ENCODE measurements at places on chromosomes 1 and 21.

- no peak for DNase-seq
Measured at GRCh38 chr1:90314533-90314932, 319.6 kb downstream of the ZNF326 start.

- DNase-seq: no peak
Measured at GRCh38 chr21:42575111-42575510, 61.5 kb downstream of the SLC37A1 start.

GRCh38 chr1:56527548-56528302 is 51.6 kb downstream of the PLPP3 start:
- DNase-seq: no peak

DNA sequence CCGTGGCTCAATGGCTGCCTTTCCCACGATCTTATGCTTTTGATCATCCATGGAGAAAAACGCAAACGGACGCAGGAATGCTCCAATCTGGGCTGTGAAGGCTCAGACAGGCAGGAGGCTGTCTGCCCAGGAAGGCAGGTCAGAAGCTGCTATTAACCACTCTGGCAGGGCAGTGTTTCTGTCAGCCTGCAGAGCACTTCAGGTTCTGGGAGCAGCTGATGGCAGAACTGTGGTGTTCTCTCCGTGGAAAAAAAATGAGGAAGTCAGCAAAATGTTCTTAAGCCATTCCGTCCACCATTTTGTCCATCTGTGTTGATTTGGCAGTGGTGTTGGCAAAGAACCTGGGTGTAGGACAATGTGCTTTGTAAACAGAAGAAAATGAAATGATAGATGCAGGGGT is 91.7 kb downstream of the SIM2 start:
- DNase-seq: no peak

- DNase-seq: no peak
Measured at GRCh38 chr1:36415661-36416326, 18.1 kb upstream of the LSM10 start.

DNA sequence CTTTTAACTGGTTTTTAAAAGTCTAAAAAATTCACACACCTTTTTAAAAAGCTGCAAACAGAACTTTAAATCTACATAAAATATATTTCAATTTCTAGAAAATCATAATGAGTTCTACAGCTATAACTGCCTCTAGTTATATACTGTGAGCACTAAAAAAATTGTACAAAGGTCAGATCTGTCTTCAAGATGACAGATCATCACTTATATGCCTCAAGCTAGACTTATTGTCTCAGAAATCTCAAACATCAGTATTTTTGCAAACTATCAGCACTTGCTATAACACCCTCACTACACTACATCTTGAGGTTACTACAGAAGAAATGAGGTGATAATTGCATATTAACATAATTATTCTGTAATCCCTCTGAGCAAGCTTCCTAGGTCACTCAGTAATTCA is 76.5 kb downstream of the ZNF644 start:
- DNase-seq: no peak

- DNase-seq: no peak
Measured at GRCh38 chr1:230691615-230692014, 22.3 kb downstream of the AGT start.

GRCh38 chr1:16352842-16353535 is 709 bp upstream of the FBXO42 start:
- no peak for DNase-seq

GRCh38 chr1:84089465-84089864 is 54.6 kb upstream of the PRKACB start:
- no peak for DNase-seq

DNA sequence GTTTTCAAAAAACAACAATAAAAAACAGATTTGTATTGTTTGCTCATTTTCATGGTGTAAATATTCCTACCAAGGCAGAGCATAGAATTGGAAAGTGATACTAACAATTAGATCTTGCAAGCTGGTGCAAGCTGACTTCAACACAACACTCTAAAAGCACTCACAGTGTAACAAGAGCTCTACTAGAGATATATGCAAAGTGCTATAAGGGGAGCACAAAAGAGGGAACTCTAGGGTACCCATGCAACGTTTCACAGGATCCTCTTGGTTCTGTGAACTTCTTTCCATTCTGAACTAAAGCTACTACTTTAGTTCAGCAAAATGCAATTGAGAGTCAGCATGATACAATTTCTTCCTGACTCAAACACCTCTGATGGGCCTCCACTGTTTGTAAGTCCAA is 78.3 kb downstream of the ATP1B1 start:
- no peak for DNase-seq

DNA sequence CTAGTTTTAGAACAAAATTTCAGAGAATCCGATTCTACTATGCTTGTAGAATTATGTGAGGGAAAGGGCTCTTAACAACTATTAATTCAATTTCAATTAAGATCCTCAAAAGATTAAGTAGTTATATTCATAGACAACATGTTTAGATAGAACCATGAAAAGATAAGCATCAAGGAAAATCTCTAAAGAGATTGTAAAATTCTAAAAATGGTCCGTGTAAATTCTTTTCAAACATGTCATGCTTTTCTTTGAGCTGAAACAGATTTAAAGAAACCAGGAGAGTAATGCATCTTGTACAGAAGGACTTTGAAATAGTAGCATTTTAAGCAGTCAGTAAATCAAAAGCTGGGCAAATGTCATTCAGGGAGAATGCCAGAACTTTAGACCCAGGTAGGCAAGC is 1080.6 kb upstream of the B3GALT2 start:
- DNase-seq: no peak

DNA sequence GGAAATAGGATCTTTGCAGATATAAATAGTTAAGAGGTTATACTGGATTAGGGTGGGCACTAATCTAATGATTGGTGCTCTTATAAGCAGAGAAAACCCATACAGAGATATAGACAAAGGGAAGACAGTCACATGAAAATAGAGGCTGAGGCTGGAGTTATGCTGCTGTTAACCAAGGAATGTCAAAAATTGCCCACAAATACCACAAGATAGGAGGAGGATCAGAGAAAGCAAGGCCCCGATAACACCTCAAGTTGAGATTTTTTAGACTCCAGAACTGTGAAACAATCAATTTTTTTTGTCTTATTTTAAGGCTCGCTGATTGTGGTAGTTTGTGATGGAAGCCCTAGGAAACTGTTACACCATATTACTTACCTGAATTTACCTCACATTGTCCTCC is 513.2 kb downstream of the COL11A1 start:
- no peak for DNase-seq

DNA sequence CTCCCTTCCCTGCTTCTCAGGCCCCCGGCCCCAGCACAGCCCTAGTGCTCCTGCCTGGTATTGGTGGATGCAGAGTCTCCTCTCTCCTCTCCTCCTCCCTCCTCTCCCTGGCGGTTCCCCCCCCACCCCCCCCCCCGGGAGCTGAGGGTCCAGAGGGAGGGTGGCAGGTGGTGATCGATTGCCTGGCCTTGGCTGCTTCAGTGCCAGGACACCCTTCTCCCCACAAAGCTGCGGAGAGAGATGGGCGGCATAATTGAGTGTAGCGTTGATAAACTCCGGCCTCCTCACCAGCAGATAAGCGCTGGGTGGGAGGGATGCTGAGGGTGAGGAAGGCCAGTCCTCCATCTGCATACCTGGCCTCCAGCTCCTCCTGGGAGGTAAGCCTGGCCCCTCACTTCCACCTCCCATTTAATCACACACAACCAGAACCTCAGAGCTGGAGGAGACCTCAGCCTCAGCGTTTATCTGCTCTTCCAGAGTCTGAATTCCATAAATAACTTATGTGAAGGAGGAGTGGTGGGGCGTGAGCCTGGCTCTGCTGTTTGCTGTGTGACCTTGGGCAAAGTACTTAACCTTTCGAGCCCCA is 60.8 kb downstream of the LRRN2 start:
- DNase-seq: no peak

- no peak for DNase-seq
Measured at GRCh38 chr1:194534784-194535183, 1348.4 kb upstream of the B3GALT2 start.

DNA sequence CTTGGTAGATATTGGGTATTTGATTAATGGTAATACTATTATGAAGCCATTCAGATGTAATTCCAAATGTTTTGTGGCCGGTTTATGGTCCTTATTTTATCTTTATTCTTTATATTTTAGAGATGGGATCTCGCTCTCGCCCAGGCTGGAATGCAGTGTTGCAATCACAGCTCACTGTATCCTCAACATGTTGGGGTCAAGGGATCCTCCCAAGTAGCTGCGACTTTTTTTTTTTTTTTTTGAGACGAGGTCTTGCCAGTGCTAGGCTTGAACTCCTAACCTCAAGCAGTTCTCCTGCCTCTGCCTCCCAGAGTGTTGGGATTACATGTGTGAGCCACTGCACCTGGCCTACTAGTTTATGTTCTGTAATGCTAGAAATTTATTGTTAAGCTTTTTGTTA is 4.7 kb downstream of the DDI2 start:
- DNase-seq: no peak

- DNase-seq: no peak
Measured at GRCh38 chr1:11598461-11598860, 55.8 kb downstream of the FBXO2 start.

Data from thoracic aorta (tissue), 2 donors.